ENCODE measurements at places on chromosomes 7 and 10.

- no peak for DNase-seq
These were observed 187.1 kb downstream of the KIF20B start for GRCh38 chr10:89888321-89889070.

DNA sequence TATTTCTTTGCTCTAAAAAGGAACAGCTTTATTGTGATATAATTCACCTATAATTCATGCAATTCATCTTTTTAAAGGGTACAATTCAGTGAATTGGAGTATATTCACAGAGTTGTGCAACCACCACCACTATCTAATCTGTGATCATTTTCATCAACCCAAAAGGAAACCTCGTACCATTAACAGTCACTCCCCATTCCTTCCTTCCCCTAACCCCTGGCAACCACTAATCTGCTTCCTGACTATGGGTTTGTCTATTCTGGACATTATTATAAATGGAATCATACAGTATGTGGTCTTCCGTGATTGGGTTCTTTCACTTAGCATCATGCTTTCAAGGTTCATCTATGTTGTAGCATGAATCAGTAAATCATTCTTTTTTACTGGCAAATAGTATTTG is 52.3 kb downstream of the MKI67 start:
- DNase-seq: no peak

DNA sequence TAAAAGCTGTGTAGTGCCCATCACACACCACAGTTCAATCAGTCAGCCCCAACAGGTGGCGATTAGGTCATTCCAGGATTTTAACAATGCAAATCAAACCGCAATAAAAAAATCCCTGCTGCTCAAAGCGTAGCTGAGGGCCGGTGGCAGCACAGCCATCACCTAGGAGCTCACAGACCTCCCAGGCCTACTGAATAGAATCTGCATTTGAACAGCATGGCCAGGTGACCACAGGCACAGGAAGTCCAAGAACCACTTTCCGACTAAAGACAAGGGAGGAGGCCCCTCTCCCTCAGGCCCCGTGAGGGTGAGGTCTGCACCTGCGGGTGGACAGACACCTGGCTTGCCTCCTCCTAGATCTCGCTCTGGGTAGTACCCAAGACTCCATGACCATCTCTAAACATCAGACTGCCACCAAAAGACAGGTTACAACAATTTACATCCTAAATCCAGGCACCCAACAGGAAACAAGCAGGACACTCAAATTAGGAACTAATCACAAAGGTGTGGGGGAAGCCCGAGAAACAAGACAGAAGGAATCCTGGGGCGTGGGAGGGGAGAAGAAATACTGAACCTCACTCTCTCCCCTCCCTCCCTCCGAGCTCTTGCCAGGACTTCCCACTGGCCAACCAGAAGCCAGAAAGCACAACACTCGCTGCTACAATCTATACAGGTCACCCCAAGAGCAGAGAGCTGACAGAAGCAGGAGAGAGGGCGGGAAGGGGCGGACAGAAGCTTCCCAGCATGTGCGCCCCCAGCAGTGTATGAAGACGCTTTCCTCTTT is 19.2 kb downstream of the GNA12 start:
- no peak for DNase-seq

- DNase-seq: no peak
These were observed 486.8 kb downstream of the SUGCT start for GRCh38 chr7:40621592-40621998.

All from stimulated activated CD8-positive, alpha-beta memory T cell treated with anti-CD3 and anti-CD28 coated beads, Interleukin-7, amount 100 ng/mL, for 1 hour (primary cell).